T47D (cell line): ENCODE measurements at places on chromosomes 6 and 20.

- no peak for DNase-seq
Observed at GRCh38 chr20:20736303-20736702, 23.9 kb upstream of the RALGAPA2 start.

DNA sequence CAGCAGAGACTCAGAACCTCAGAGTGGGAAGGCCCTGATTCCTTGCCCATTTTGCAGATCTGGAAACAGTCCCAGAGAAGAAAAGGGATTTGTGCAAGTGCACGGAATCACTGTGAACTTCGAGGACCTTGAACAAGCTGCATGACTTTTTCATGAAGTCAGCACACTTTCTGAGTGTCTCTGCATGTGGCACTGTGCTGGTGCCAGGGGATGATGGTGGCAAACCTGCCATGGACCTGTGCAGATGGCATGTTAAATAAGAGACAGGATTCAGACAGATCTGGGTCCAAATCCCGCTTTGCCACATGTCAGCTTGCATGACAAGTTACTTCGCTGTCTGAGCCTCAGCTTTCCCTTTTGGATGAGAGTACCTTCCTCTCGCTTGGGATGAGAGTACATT, 26.8 kb downstream of the ZNF831 start:
- no peak for DNase-seq

GRCh38 chr6:47650553-47651432, 47.6 kb upstream of the ADGRF4 start:
- no peak for DNase-seq

DNA sequence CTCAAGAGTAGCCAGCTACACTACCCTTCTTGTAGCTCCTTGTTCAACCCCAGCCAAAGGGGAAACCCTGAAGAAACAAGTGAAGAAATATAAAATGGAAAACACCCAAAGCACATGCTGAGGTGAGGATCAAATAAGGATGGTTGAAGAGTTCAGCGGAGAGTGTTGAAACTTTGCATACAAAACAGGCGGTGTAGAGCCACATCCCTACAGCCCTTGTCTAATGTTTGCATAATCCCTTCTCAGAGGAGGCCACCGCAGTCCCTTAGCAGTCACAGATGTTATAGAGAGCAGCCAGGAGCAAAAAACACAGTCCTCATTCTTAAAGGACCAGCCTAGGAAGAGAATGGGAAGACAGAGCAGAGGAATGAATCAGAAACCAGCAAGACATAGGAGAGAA, 350.7 kb upstream of the SASH1 start:
- DNase-seq, result no peak

DNA sequence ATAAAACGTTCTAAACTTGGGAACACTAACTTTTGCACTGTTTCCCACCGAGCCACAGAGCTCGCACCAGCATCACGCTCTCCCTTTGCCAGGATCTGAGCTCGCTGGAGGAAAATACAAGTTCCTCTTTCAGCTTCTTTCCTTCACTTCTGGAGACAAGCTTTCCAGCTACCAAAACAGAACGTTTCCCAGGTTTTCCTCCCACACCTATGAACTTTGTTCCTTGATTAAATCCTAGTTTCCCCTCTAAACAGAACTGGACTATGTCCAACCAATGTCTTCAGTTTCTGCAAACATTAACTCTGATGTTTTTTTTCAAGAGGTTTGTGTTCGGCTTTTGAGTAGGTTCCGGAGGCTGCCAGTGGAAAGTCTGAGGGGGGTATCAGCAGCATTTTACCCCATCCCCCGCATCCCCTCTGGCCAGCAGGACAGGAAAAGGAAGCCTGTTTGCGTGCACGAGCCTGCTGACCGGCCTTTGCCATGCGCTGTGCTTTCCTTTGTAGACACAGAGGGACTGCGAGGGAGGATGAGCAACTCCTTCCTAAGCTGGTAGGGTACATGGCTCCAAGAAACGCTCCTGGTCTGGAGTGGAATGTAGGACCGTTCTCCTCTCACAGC, 135.5 kb downstream of the LY86 start:
- no peak for DNase-seq

DNA sequence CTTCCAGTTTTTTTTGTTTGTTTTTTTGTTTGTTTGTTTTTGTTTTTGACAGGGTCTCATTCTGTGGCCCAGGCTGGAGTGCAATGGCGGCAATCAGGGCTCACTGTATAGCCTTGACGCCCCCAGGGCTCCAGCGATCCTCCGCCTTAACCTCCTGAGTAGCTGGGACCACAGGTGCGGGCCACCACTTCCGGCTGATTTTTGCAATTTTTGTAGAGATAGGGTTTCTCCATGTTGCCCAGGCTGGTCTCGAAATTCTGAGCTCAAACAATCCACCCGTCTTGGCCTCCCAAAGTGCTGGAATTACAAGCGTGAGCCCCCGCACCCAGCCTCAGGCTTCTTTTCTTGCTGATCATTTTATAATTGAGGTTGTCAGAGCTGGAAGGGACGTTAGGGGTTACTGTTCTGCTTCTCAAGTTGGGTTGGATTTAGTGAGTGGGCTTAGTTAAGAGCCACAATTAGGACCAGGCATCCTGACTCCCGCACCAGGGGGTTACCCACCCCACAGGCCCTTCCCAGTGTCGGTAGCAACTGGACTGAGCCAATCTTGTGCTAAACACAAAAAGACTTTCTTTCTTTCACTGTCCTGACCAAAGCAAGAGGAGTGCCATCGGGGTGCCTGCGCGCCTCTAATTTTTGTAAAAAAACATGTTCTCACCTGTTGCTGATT, 13.1 kb upstream of the ZSCAN9 start:
- no peak for DNase-seq

- DNase-seq, result no peak
Observed at GRCh38 chr20:41040855-41041254, 12.2 kb downstream of the TOP1 start.

- DNase-seq, result no peak
Observed at GRCh38 chr6:159431750-159432149, 261.3 kb downstream of the SOD2 start.
